Fibroblast of lung (primary cell): ENCODE measurements at places on chromosomes 3 and 15. TPM values are rescaled to one million over a fixed set of nuclear protein-coding genes. Genes with fewer than 3 reads are reported as not detected.

GRCh38 chr15:70033109-70033508 is 64.6 kb downstream of the TLE3 start:
- DNase-seq = no peak

DNA sequence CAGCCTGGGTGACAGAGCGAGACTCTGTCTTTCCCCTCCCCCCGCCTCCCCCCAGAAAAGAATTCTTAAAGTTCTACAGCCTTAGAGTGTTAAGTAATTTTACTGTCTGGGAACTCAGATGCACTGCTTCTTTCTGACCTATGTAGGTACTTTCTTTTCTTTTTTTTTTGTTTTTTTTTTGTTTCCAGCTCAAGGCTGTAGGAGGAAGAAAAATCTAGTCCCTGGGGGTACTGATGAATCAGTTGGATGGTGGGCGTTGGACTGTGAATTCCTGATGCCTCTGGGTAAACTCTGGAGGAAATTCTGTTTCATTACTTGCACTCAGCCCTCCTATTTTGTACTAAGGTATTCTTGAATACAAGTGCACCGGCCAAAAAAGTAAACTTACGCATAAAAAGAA is 10.8 kb downstream of the GHRL start:
- DNase-seq = no peak

- DNase-seq = peak; percentile 3
Observed at GRCh38 chr15:39593071-39593655, 12.3 kb downstream of the THBS1 start.

- DNase-seq = no peak
Observed at GRCh38 chr3:107100573-107100972, 276.7 kb upstream of the CCDC54 start.

DNA sequence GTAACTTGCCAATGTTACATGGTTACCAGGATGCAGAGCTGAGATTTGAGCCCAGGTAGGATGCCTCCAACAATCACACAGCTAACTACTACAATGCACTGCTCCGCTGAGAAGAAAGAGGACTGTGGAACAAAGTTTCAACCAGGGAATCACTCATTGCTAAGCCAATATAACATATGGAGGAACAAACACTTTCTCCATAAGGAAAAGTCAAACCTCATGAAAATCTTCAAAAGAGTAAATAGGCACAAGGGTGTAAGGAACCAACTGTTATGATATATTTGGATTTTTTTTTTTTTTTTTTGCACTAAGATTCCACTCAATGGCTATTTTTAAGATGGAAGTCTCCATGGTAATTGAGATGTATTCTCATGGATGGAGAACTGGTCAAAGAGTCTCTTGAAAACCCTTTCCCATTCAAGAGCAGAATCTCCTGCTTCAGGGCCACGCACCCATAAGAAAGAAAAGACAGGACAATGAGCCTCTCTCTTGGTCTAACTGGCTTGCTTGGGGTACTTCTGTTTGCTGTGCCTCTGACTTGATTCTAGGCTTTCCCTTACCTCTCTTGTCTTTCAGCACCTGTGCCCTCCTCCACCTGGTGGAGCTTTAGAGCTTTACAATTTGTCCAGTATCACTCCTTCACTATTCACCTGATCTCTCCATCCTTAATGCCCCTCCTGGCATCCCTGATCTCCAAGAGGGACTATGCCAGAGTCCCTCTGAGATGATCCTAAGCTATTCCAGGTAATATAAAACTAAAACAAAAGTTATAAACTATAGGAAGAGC is 252.8 kb downstream of the NTRK3 start:
- no peak for DNase-seq

- peak; percentile 7 for DNase-seq
Observed at GRCh38 chr3:123449102-123449996, 459 bp upstream of the ADCY5 start.

GRCh38 chr3:126911162-126912026 is 71.5 kb upstream of the PLXNA1 start:
- DNase-seq = peak; percentile 98

- no peak for DNase-seq
Observed at GRCh38 chr3:46187341-46187700, 20.8 kb downstream of the CCR1 start.

Gene FETUB
- not detected in 2 replicates for total RNA-seq

GRCh38 chr3:99850608-99851007 is 32.9 kb downstream of the CMSS1 start:
- DNase-seq = peak; percentile 48

- DNase-seq = no peak
Observed at GRCh38 chr15:100002086-100002620, 268.9 kb upstream of the LYSMD4 start.

GRCh38 chr3:159265705-159266104 is 463.9 kb downstream of the MFSD1 start:
- DNase-seq = peak; percentile 80

Gene DLG1
- total RNA-seq = 51.4 and 53.0 TPM in 2 replicates

DNA sequence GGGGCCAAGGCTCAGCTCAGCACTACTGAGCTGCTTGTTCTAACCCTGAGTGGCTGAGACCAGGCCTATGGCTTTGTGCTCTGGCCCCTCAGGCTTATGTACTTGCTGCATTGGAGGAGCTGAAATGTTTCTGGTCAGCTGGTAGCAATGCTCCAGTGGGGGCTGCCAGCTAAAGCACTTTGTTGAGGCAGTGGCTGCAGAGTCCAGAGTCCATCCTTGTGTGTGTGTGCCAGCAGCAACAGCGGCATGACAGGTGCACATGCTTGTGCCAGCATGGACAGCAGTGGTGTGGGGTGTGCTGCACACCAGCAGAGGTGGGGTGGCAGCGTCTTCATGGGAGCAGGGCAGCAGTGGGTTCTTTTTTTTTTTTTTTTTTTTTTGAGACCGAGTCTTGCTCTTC is 169.1 kb downstream of the VPS8 start:
- DNase-seq = no peak

DNA sequence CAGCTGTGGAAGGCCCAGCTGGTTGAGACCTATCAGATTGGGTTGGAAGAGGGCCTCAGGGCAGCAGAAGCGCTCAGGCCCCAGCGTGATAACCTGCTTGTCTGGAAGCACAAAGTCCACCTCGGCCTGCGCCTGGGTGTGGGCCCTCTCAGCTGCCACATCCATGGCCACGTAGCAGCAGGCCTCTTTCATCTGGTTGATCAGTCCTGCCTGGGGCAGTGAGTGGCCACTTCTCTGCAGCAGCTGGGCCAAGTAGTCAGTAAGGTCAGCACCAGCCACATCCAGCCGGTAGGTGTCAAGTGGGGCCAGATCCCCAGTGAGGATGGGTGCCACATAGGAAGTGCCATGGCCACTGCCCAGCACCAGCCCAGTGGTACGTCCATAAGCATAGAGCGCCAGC is 3.9 kb upstream of the CAMKV start:
- no peak for DNase-seq

Gene MASP1
- 56.2 and 328 TPM in 2 replicates for total RNA-seq

- DNase-seq = peak; percentile 64
Observed at GRCh38 chr15:31016446-31016915, 25.1 kb upstream of the MTMR10 start.

Gene IL5RA
- total RNA-seq = not detected in 2 replicates

DNA sequence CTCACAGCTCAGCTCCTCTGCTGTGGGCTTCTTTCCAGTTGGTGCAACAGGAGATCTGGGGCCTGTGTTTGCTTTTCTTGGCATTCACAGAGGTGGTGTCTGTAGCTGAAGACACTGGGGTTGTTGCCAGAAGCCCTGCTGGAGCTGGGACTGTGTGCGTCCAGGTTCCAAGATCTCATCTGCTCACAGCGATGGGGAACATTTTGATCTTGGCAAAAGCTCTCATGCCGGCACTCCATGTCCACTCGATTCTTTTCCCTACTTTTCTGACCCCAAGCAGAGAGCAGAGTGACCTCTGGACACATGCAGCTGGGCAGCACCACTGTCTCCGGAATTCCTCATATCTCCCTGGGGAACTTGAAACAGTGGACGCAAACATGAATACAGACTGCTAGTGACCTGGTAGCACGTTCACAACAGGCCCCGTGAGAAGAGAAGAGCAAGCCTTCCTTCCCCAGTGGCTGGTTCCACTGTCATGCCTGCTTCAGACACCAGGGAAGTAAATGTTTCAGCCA is 36.1 kb upstream of the MECOM start:
- DNase-seq = peak; percentile 99

Gene CFAP100
- not detected in 2 replicates for total RNA-seq

DNA sequence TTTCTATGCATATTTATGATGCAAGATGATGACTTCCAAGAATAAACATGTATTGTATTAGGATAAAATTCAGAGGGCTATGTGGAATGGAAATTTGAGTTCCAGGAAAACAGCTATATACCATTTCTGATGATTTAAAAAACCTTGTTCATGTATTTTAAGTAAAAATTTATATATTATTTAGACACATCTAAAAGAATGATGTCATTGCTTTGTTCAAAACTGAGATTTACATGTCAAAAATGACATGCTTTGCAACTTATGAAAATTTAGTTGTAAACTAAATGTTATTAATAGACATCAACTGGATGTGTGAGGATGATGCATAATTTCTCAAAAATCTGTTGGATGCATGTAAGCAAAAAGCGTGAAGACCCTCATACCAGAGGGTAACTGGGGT is 2.3 kb downstream of the STARD5 start:
- no peak for DNase-seq

Gene HTR3E
- not detected in 2 replicates for total RNA-seq

Gene CHRM5
- total RNA-seq = not detected in 2 replicates

DNA sequence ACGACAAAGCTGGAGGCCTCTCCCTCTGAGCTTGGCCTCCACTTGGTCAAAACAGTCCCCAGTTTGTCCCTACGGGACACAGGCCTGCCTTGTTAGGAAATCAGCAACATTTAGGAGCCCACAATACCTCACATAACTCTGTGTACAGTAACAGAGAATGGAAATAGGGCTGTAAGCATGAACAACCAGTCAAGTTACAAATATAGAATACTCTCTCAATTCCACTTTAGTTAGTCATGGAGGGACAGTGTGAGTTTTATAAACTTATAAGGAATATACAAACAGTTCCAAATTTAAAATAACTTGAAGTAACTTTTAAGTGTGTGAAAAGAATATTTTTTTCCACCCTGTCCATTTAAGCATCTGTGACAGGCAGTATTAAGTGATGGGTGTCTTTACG is 129.4 kb downstream of the PGPEP1L start:
- DNase-seq = peak; percentile 52

- no peak for DNase-seq
Observed at GRCh38 chr3:185881926-185882325, 55.9 kb downstream of the TRA2B start.

- no peak for DNase-seq
Observed at GRCh38 chr15:61122647-61123375, 106.3 kb downstream of the RORA start.

GRCh38 chr15:63157891-63158431 is 684 bp upstream of the RPS27L start:
- DNase-seq = peak; percentile 86

Gene SIDT1
- total RNA-seq = not detected in 2 replicates

Gene SMCO1
- not detected in 2 replicates for total RNA-seq

DNA sequence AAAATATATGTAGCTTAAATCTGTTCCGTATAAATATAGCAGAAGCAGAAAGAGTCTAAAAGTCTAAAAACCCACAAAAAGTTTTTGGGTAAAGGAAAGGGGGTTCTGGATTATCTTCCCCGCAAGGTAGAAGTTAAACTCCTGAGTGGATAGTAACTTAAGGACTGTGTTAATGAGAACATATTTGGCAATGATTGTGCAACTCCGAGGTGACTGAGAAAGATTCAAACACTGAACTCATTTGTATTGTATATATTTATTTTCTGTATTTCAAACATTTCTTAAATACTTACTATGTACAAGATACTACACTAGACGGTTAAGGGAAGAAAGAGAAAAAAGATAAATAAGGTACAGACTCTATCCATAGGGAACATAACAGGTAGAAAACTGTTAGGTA is 72.7 kb upstream of the PPIB start:
- no peak for DNase-seq

DNA sequence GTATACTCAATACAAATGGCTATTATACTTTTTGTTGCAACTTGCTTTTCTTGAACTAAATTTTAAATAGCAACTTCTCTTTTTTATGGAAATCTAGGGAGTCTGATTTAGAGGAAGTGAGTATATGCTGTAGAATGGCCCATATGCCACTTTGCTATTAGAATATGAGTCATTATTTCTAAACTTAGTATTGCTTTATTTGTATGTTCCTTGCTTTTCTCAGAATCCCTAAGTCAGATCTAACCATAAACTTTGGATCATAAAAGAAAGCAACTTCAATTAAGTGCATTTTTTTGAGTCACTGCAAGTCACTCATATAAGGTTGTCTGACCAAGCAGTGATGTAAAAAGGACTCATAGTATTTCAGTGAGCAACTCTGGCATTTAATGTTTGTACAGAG is 17.5 kb upstream of the SPTSSB start:
- no peak for DNase-seq

Gene RARB
- 9.4 and 10.3 TPM in 2 replicates for total RNA-seq

DNA sequence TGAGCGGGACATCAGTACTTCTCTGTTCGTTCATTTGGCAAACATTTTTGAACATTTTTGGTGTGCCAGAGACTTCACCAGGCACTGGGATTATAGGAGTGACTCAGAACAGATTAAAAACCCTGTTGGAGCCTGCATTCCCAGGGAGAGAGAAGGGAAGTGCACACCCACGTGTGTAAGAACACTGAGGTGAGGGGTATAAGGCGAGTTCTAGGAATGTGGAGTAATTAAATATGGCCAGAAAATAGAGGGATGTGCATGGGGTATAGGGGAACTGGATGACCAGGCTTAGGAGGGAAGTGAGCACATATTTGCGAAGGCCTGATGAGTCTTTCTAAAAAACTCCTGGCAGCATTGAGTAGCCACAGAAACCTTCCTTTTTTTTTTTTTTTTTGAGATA is 401.2 kb upstream of the C2CD4B start:
- DNase-seq = no peak

GRCh38 chr15:84629033-84629432 is 25.1 kb downstream of the WDR73 start:
- DNase-seq = no peak

DNA sequence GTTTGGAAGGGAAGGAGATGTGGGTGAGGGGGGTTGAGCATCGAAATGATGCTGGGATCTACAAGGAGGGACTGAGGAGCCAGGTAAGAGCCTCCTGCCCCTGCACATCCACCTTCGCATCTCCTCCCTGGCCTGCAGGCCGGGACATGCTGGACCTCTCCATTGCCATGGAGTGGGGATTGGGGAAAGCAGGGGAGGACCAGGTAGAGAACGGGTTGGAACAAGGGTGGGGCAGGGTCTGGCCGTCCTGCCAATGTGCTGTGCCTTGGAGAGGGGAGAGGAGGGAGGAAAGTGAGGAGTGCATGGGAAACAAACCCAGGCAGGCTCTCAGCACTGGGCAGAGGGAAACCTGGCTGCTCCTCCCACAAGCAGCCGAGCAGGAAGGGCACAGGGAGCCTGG is 10.6 kb downstream of the PLA2G4B start:
- no peak for DNase-seq

Gene CACNA1D
- total RNA-seq = 0.17 and 0.77 TPM in 2 replicates

DNA sequence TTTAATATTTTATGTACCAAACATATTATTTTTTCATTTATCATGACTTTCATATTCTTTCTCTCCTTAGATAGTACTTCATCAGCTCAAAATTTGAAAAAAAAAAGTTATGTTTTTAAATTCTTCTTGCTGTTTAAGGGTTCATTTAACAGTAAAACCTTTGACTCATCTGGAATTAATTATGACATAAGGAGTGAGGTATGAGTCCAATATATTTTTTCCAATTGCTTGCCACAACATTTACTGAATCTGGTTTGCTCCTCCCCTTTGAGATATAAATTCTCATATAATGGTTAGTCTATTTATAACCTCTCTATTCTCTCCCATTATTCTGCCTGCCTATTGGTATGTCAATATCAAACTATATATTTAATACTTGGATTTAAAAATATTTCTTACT is 387.8 kb downstream of the TUSC7 start:
- peak; percentile 25 for DNase-seq
